ENCODE measurements at places on chromosomes 1 and 21. TPM values are rescaled to one million over a fixed set of nuclear protein-coding genes. Genes with fewer than 3 reads are reported as not detected.

DMBX1 gene
- total RNA-seq, result not detected

FAM177B gene
- not detected for total RNA-seq

PPIE gene
- total RNA-seq, result 41.8 TPM

PTCH2 gene
- under 0.01 TPM for total RNA-seq

All from bronchus fibroblast of lung (primary cell).